CD4-positive, alpha-beta T cell treated with Interleukin-12 subunit alpha and Interleukin-12 subunit beta, for 1 hour (primary cell): ENCODE measurements at places on chromosomes 12 and 14.

GRCh38 chr12:57086493-57087009, 2.4 kb upstream of the NAB2 start:
- peak; percentile 60 for DNase-seq

DNA sequence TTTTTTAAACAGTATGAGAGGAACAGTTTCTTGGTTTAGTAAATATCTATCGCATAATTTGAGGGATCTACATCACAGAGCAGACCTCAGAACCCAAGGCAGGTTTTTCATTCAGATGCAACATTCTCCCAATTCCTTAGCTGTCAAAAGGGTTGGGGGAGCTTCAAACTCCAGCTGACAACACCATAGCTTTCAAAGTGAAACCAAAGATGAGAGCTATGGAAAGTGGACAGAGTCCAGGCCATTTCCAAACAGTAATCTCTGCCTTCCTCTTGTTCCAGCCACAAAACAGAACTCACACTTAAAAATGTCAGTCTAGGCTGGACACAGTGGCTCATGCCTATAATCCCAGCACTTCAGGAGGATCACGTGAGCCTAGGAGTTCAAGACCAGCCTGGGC, 87.8 kb downstream of the SPRING1 start:
- no peak for DNase-seq

- no peak for DNase-seq
Measured at GRCh38 chr12:70661466-70662161, 24.4 kb upstream of the PTPRB start.

DNA sequence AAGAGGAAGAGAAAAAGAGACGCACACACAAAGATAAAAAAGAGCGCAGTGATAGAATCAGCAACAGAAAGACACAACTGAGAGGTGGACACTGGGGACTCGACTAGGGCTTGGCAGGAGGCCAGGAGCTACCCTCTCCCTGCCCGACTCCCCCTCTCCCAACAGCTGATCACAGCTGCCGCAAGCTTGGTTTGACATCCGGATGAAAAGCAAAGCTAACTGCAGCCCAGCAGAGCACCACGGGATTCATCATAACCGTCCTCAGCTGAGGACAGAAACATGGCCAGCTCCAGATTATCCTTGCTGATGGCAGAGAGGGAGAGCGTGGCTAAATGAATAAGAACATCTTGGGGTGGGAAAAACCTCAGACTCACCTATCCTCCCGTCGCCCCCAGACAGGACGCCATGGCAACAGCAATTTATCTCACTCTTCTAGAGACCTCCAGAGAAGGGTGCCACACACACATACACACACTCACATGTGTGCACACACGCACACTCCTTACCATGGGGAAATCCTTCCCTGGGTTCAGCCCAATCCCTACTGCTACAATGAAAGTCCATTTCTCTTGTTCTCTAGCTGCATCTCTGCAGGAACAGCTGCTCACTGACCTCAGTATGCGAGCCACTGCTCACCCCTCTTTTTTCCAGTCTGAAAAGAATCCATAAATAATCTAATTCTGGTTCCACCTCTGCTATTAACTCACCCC, 135.3 kb downstream of the NTF3 start:
- no peak for DNase-seq

GRCh38 chr12:120025640-120026039, 36.6 kb downstream of the BICDL1 start:
- DNase-seq = no peak

DNA sequence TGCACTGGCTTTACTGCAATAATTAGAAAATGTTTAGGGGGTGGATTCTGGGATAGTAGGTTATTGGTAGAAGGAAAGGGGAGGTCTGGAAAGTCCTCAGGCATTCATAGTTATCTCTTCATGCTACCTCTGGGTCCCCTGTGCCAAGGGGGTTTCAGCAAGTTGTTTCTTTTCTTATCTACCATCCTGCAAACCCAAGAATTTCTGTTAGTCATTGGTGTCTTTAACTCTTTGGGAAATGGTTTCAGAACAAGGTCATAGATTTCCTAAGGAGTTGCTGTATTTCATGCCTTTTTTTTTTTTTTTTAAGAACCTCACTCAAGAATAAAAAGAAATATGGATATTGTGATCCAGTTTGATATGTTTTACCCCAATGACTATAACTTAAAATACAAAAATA, 63.6 kb downstream of the SLC4A8 start:
- DNase-seq = no peak
